Activated CD4-positive, alpha-beta T cell treated with anti-CD3 and anti-CD28 coated beads for 24 hours (primary cell): ENCODE measurements at places on chromosomes 16 and 17.

DNA sequence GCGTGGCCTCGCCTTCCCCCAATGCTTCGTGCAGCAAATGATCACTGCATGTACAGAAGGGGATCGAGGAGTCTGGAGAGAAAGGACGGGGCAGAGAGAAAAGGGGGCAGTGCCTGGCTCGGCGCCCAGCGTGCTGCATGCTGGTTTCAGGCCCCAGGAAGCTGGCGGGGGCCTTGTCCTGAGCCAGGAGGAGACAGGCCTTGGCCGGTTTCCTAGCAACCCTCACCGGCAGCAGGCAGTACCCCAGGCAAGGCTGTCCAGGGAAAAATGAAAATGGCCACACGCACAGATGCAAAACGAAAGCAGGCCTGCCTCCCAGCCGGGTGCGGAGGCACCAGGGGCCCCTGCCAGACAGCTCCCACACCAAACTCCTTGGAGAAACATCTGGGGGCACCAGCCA, 126.3 kb downstream of the ZFHX3 start:
- no peak for DNase-seq

- no peak for DNase-seq
Observed at GRCh38 chr16:87322833-87323726, 5.9 kb upstream of the C16orf95 start.

DNA sequence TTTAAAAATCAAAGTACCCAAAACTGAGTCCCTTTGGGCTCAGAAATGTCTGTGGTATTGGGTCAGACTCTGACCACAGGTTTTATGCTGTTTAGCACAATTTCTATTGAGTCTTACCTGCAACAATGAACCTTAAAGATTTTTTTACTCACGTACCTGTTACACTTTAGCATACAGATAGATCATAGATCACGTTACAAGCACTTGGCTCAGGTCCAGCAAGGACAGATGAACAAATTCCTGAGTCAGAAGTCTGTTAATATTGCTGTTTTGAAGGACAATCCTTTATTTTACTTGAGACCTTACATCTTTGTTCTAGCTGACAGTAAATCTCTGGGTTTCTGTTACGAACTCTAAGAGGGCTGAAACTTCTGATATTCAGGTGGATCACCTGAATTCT, 12.8 kb downstream of the SLC7A6OS start:
- DNase-seq, result no peak

GRCh38 chr17:74201250-74201649, 2.2 kb upstream of the RPL38 start:
- no peak for DNase-seq

- no peak for DNase-seq
Observed at GRCh38 chr16:9816644-9817043, 365.6 kb downstream of the GRIN2A start.
